ENCODE measurements at places on chromosomes 11 and 22. TPM values are rescaled to one million over a fixed set of nuclear protein-coding genes. Genes with fewer than 3 reads are reported as not detected.

GLB1L2 gene
- total RNA-seq: 0.28 TPM

DNA sequence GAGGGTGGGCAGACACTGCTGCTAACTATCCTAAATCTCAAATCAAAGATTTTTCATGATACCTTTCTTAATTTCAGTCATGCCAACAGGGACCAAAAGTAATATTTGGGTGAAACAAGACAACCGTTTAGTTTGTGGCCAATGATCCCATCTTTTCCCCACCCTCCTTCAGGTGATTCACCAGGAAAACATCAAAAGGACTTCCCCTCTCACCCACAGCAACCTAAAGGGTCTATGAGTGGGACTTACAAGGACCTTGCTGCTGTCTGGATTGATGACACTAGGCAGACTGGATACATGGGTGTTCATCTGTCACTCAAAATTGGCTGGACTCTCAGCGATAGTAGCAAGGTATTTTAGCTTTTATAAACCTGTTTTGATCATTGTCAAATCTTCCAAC, 62.0 kb upstream of the ZC3H12C start:
- no peak overlapping the region for H3K27ac ChIP-seq
- H3K4me3 ChIP-seq: no peak overlapping the region
- DNase-seq: no peak
- no peaks in the 10 kb centered on the region for H3K27me3 ChIP-seq

SAA4 gene
- not detected for total RNA-seq

CEP126 gene
- 9.1 TPM for total RNA-seq

GRCh38 chr11:36425561-36426081, 84.5 kb downstream of the TRAF6 start:
- H3K36me3 ChIP-seq: no peaks in the 10 kb centered on the region
- peak; percentile 24 for DNase-seq
- H3K27ac ChIP-seq: no peak overlapping the region
- H3K4me3 ChIP-seq: no peak overlapping the region
- H3K4me1 ChIP-seq: peaks cover 7% of the 10 kb centered on the region

DNA sequence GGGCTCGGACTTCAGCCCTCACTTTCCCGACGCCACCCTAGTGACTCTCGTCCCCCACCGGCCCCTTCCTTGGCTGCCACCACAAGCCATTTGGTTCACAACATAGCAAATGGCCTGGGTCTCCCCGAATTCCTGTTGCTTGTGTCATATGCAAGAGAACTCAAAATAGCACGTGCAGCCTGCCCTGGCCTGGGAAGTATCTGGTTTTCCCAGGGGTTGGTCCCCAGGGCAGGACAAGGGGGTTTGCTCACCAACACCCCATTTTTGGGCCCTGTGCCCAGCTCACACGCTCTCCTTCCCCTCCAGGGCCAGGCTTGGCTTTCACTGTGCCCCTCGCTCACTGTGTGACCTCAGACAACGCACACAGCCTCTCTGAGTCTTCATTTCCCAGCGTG, 12.8 kb upstream of the TPCN2 start:
- H3K27ac ChIP-seq: no peak overlapping the region
- no peaks in the 10 kb centered on the region for H3K4me1 ChIP-seq
- DNase-seq: no peak
- H3K4me3 ChIP-seq: no peak overlapping the region

Data from endothelial cell of umbilical vein (primary cell).